ENCODE measurements at places on chromosomes 5 and 9.

DNA sequence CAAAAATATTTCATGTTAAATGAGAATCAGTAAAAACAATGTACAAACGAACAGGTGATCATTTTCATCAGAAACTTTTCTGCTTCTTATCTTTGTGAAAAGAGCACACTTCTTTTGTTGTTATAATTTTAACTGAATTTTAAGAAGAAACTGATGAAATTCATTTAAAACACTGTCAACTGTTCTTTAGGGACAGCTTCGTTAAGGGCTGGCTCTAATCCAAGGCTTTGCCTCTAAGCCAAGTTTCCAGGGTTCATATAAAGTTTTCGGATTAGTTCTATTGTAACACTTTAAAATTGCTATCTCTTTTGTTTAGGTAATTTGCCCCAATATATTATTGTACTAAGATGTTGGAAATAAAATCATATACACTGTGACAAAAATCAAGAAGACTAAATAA lies 559.2 kb downstream of the TUSC1 start:
- no peak for DNase-seq

GRCh38 chr9:136081113-136081825 lies 13.8 kb downstream of the NACC2 start:
- DNase-seq, result no peak

GRCh38 chr9:127344368-127345000 lies 52.5 kb upstream of the SLC2A8 start:
- no peak for DNase-seq

DNA sequence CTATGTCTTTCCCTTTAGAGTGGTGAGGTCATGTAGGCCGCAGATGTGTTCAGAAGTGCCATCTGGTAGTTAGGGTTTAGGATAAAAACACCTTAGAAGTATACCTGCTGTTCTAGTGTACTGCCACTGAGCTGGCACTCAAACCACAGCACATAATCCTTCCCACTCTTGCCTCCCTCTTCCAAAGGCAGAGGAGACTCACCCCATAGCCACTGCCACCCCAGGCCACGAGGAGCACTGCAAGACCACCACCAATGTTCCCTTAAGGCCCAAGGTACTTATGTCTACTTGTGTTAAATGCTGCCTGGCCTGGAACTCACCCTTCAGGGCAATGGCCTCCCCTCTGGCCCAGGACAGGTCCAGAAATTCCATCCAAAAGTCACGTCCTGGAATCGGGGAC lies 379.5 kb upstream of the EDIL3 start:
- DNase-seq, result no peak

DNA sequence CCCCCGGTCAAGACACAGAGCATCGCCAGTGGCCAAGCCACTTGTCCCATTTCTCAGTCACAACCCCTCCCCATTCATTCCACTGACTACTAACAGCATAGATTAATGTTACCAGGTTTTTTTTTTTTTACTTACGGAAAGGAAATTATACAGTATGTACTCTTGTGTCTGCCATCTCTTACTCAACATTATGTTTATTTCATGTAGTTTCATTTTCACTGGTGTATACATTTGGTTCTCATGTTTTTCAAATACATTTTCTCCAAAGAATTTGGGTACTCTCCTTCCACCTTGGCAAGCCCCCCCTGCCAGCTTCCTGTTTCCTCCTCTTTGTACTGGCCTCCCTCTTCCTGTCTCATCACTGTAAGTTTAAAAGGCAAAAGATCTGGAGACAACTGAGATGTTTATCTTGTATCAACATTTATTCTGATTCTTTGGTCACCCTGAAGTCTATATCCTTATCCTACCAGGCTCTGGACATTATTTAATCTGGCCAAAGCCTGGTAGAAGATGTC lies 207.3 kb downstream of the SAXO1 start:
- DNase-seq, result no peak

- DNase-seq, result no peak
Observed at GRCh38 chr5:152404494-152404893, 585 bp downstream of the NMUR2 start.

GRCh38 chr5:177447066-177447610 lies 524 bp downstream of the PRR7 start:
- DNase-seq, result no peak

GRCh38 chr5:886036-886435 lies 6.6 kb downstream of the BRD9 start:
- no peak for DNase-seq

GRCh38 chr5:133245191-133246052 lies 193.6 kb downstream of the HSPA4 start:
- DNase-seq, result no peak

DNA sequence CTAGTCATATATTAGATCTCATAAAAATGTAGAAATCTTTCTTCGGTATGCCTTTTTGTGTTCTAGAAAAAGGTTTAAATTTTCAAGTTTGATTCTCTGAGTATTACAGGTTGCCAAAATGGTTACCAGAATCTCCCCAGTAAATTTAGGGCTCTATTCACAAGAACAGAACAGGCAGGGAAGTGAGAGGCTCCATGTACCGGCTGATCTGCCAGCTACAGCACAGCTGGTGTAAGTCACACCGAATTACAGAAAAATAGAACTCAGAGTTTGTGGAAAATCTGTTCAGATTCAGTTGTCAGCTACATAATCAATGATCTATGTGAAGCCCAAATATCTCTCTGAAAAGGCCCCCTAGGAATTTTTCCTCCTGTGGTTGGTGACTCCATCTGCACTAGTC lies 10.5 kb downstream of the FAM81B start:
- DNase-seq, result no peak

GRCh38 chr9:21429191-21429590 lies 11.0 kb upstream of the IFNA1 start:
- DNase-seq, result no peak

DNA sequence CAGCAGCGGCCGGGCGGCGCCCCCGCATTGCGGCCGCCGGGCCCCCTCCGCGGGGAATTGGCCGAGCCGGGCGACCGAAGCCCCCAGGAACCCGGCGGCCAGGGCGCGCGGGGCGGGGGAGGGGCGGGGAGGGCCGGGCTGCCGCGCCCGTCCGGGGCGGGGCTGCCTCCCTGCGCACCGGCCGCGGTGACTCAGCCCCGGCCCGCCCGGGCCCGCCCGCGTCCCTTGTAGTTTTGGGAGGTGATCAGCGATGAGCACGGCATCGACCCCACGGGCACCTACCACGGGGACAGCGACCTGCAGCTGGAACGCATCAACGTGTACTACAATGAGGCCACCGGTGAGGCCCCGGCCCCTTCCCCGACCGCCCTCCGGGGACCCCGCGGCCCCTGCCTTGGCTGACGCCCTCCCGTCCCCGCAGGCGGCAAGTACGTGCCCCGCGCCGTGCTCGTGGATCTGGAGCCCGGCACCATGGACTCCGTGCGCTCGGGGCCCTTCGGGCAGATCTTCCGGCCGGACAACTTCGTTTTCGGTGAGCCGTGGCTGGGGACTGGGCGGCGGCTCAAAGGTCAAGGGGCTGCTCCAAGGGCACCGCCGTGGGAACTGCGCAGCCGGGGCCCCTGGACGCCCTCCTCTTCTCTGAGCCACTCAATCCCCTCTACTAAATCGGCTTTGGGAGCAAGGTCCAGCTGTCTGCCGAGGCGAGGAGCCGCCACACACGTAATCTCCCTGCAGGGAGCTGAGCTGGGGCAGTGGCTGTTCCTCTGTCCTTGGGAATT lies 592 bp downstream of the TUBB4B start:
- DNase-seq, result no peak

- DNase-seq, result no peak
Observed at GRCh38 chr9:129570450-129571297, 50.2 kb downstream of the C9orf50 start.

DNA sequence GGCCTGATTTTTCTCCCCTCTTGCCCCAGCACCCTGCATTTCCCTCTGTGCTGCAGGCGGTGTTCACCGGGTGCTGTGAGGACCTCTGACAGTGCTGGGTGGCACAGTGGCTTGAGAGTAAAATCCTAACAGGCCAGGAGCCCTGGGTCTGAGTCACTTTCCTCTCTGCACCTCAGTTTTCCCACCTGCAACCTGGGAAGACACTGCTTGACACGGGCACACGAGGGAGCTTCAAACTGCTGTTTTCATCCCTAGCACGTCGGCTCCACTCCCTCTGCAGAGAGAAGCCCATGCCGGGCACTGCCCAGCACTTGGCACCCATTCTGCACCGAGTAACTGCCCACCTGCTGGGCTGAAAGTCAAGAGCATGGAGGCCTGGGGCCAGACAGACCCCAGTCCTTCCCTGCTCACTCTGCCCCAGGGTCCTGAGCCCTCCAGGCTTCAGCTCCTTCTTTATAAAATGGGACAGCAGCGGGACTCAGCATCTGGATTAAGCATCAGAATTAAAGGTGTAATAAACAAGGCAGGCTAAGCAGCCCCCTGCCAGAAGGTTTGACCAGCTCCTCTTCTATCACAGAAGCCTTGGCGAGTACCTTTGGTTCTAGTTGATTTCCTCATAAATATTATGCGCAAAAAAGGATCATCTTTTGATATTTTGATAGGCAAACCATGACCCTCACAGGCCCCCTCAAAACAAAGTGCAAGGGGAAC lies 5.2 kb downstream of the GFI1B start:
- DNase-seq, result no peak

DNA sequence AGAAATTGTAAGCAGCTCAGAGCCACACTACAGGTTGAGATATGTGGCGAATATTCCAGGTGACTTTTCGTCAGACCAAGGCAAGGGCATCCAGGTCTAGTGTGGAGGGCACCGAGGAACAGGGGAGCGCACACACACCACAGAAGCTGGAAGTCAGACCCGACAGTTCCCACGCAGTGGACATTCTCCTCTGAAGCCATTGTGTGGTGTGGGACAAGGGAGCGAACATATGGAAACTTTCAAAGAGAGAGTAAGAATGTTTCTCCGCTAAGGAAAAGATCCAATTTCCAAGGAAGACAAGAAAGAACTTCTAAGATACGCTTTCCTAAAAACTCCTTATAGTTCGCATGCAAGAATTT lies 141.4 kb upstream of the OTULINL start:
- DNase-seq, result no peak

Measured in cortex of kidney (tissue), 1 donor.